Cerebellar cortex (tissue), 1 donor: ENCODE measurements at places on chromosomes 3 and 15.

GRCh38 chr3:46934498-46935167 lies 41.9 kb downstream of the CCDC12 start:
- no peak for DNase-seq

GRCh38 chr15:44207643-44208042 lies 12.6 kb upstream of the FRMD5 start:
- no peak for DNase-seq

DNA sequence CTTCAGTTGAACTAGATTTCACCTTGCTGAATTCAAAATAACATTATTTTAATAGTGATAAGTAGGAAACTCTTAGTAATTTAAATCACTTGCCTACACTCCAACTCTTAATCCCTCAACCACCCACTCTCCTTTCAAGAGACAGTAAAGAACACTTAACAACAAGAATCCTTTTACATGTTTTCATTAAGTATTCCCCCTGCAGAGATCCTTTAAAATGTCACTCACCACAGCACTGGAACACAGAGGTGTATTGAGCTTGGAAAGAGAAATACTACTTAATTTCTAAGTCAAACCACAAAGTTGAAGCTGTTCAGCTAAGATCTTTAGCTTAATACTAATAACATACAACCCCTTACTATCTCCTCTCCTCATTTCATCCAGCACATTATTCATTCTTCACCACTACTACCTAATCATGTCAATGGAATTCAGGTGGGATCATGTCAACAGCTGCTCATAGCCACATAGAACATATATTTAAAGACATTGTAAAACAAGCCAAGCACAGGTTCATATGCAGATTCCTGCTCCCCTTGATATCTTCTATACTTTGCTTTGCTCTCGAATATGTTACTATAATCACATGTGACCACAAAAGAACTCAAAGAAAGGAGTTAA lies 40.5 kb downstream of the IMPG2 start:
- no peak for DNase-seq

DNA sequence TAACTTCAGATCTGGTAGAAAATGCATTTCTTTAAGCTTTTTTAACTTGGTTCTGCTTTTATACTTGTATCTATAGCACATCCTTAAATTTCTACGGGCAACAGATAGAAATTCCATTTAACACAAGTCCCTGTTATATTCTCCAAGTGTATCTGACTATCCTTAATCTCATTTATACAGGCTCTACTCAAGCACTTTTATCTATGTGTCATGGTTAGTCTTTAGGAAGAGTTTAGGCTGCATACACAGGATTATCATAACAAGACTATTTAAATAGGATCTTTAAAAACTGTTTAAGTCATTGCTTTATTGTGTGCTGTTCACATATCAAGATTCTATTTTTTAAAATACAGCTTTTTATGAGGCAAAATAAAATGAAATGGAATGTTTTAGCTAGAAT lies 52.7 kb downstream of the SETD5 start:
- DNase-seq, result no peak

DNA sequence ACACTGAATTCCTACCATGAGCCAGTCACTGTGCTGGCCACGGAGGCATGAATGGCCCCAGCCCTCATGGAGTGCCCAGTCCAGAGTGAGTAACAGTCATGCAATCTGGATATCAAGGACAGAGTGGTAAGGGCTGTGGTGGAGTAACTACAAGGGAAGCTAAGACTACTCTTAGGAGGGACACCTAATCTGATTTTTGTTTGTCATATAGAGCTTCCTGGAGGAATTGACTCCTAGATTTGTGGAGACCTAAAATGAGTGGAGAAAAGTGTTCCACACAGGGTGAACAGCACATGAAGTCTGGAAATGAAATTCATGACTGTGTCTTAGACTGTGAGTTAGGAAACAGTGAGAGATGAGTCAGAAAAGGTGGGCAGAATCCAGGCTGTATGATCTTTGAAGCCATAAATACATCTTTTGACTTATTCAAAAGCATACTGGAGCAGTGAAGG lies 219.9 kb downstream of the NFKBIZ start:
- no peak for DNase-seq

DNA sequence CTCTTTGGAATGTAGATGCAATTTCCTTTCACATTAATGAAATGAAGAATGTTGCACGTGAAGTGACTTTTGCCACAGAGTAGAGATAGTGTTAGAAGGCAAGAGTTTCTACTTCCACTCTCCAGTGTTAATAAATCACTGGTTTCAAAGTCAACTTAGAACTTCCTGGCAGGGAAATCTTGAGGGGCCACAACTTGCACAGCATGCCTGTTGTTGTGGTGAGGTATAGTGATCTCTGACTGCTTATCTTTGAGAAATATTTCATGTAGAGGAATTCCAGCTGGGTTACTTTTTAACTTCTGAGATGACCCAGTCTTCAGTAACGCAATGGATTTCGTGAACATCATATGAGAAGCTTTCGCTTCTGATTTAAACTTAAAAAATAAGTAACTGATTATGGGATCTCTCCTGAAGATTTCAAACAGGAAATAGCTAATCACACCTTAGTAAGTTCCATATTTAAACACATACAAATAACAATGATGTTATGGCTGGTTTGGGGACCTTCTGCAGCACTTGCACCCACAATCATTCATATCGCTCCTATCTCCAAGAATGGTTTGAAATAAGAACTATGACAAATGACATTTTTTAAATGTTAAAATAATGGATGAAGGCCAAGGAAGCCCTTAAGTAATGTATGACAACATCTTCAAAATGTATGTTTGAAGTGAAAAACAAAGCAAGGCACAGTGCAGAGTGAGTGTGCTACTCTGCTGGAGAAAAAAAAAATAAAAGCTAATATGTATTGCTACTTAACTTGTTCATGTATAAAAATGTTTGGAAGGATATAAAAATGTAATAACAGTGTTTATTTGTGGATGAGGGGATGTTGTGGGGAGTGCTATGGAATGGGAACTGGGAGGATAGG lies 726.5 kb upstream of the NECTIN3 start:
- no peak for DNase-seq

- no peak for DNase-seq
These were observed 53.0 kb downstream of the PLSCR2 start for GRCh38 chr3:146416366-146416765.

GRCh38 chr15:39191871-39192291 lies 389.0 kb upstream of the THBS1 start:
- DNase-seq, result no peak

- no peak for DNase-seq
These were observed 223.1 kb upstream of the EOMES start for GRCh38 chr3:27945229-27945628.
